ENCODE measurements at places on chromosomes 7 and 10. TPM values are rescaled to one million over a fixed set of nuclear protein-coding genes. Genes with fewer than 3 reads are reported as not detected.
A peak's percentile ranks its signal among the peaks of the same experiment; 100 is the strongest.

GRCh38 chr7:150322833-150323681, at the start of the genes ACTR3C and LRRC61:
TSS of gene ACTR3C (minus strand) at chr7:150323545. CDS start at chr7:150295296, 28,249 bp downstream.
TSS of gene LRRC61 (plus strand) at chr7:150323355. CDS start at chr7:150336862, 13,507 bp downstream.
- peak; percentile 93 for DNase-seq

DNA sequence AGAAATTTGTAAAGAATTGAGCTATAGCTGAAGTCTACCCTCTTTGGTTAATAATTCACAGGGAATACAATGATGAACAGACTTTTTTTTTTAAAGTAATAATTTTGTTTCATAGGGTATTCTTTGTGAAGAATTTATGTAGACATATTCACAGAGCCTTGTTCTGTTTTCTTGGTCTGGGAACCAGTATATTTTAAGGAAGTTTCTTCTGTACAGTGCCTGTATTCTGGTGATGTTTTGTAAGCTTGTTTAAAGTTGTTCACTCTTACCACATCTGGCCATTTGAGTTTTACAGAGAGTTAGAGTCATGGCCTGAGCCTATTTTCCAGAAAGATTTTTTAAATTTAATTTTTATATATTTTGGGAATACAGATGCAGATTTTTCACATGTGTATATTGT, 70.3 kb downstream of the CCSER2 start:
- no peak for DNase-seq

DNA sequence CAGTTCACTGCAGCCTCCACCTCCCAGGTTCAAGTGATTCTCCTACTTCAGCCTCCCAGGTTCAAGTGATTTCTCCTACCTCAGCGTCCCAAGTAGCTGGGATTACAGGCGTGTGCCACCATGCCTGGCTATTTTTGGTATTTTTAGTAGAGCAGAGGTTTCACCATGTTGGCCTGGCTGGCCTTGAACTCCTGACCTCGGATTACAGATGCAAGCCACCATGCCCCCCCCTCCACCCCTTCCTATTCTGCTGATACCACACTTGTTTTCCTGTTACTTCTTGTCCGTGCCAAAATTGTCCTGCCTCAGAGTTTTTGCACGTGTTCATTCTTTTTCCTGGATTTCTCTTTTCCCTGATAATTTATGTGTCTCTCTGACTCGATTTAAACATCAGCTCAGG, 62.5 kb downstream of the R3HCC1L start:
- peak; percentile 62 for DNase-seq

DNA sequence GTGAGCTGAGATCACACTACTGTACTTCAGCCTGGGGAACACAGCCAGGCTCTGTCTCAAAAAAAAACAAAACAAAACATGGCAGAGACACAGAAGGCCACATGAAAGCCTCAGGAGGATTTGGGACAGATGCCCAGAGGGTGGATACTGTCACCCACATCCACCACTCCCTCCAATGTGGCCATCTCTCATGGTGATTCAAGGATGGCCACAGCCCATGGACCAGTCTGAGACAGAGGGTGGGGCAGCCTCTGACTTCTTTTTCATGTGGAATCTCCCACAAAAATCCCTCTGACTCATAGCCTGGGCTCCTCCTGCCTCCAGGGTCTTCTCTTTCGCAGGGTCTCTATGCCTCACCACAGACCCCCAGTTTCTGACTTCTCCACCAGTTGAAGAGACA, 59.0 kb upstream of the GTF2I start:
- no peak for DNase-seq

DNA sequence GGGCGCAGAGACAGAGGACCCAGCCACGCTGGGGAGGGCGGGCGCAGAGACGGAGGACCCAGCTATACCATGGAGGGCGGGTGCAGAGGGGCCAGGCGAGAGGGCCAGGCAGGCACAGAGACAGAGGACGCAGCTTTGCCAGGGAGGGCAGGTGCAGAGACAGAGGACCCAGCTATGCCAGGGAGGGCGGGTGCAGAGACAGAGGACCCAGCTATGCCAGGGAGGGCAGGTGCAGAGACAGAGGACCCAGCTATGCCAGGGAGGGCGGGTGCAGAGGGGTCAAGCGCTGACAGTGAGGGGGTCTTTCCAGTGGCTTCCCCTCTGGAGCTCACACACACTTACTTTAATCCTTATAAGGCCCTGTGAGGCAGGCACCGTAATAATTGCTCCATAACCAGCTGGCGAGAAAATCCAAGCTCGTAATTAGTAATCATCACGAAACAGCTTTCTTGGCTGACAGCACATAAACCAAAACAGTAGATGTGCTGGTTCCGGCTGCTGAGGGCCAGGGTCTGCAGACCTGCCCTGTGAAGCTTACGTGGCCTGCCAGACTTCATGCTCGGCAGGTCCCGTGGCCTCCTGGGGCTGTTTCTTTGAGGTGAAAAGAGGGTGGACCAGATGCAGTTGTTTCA, 137.2 kb downstream of the VIPR2 start:
- DNase-seq = no peak

DNA sequence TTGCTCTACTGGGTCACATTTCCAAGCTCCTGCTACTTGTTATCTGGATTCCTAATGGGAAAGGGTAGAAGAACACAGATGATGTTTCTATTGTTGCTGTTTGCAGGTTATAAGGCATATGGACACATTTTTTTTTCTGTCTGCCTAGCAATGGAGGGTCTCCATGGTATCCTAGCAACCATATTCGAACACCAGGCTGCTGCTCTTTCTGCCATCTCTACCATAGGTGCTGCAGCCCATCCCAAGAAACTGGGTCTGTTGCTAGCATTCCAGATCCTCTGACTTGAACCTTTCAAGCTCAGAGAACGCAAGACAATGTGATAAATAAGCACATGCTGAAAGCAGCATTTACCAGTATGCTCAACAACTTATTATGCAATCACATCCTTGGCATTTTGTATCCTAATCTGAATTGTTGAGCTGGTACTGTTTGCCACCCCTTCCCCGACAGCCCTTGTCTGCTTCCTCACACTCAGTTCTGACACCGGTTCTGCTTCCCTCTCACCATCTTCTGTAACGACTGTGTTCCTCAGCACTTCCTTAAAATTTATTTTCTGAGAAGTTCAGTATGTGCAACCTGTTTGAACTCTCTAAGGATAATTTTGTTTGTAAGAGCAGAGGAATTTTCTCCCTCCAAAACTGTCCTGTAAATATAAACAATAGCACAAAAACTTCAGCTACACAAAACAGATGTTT, 6.2 kb downstream of the PRKG1 start:
- no peak for DNase-seq

- no peak for DNase-seq
Observed at GRCh38 chr7:130853503-130854279, 119.7 kb upstream of the KLF14 start.

DNA sequence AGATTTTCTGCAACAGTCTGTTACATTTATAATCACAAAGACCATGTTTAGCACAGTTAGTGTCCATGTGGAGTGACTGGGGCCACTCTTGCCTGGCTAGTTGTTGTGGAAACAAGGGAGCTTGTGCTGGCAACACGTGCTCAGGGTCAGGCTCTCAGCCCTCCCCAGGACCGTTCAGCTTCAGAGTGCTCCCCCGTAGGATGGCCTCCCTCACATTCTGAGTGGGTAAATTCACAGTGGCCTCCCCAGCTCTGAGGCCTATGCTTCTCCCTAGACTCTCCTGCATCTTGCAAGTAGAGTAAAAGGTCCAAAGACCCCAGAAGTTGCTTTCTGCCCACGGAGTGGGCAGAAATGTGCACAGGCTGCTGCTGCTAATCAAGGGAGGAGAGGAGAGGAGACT, 122.3 kb downstream of the ADCY1 start:
- peak; percentile 28 for DNase-seq

- no peak for DNase-seq
Observed at GRCh38 chr10:31930023-31930751, 1.6 kb upstream of the ARHGAP12 start.

DNA sequence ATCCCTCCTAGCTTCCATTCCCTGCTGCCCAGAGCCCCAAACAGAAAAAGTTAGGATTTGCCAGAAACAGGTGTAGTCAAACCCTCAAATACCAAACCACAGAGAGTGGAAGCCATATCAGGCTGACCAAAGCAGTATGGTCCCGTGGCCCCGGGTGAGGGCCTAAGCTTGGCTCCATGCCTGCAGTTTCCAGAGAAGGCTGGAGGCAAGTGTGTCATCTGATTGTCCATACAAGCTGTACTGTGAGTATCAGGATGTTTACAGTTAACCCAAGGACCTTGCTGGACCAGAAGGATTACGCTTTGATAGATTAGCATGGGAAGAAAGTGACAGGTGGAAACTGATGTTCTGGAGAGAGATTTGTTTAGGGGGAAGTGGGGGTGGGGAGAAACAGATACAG, 96.3 kb downstream of the PRKAG2 start:
- DNase-seq = peak; percentile 35

DNA sequence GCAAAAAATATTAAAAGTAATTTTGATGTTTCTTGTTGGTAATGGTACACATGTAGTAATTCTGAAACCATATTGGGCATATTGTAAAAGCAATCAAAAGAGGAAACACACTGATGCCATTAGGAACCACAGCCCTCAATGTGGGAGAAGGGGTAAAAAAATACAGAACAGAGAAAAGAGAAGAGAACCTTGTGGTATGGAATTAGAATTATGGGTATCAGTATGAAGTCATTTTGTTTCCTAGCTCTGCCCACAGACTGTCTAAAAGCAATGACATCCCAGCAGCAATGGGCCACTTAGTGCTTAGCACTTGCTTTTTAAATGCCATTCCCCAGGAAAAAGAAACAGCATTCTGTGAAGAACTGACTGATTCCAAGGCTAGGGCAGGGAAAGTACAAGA, 61.5 kb downstream of the CPVL start:
- no peak for DNase-seq

GRCh38 chr10:131144711-131145375, 166.7 kb downstream of the TCERG1L start:
- no peak for DNase-seq

- peak; percentile 27 for DNase-seq
Observed at GRCh38 chr10:130233426-130233825, 97.2 kb downstream of the GLRX3 start.

GRCh38 chr7:101906291-101907240, 89.1 kb downstream of the CUX1 start:
- DNase-seq = peak; percentile 51

GRCh38 chr10:17206210-17206709, 4.8 kb upstream of the TRDMT1 start:
- DNase-seq = no peak

DNA sequence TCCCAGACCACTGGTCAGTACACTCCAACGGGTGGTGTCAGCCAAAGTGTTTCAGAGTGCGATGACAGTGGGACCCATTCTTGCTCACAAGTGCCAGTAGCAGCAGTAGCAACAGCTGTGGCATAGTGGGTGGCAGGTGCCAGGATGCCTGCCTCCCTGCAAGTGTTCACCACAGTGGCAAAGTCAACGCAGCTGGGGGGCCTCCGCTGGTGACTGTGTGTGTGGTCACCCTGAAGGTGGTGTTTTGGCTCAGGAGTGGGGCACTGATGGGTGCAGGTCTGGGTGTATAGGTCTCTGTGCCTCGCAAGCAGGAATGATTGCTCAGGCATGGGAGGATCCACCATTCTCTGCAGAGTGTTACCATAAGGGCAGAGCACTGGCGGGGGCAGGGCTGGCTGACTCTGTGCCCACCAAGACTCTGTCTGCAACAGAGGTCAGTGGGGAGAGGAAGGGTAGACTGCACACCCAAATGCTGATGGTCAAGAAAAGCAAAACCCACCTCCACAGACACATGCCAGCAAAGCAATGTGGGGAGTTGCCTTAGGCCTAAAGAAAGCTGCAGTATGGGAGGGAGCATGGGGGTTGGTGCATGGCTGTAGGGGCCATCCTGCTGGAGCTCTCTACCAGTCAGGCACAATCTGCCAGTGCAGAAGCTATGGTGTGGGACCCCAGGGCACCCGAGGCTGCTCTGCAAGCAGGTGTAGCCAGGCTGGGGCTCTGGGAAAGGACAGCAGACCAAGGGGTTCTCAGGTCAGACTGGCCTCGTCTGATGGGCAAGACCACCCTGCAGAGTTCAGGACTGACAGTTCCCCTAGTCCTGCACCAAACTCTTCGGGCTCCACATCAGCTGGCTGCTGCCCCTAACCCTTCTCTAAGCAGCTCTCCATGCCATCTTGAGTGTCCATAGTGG, 368.1 kb downstream of the CTNNA3 start:
- peak; percentile 47 for DNase-seq

- DNase-seq = no peak
Observed at GRCh38 chr10:85421421-85421820, 945.2 kb downstream of the GRID1 start.

- DNase-seq = no peak
Observed at GRCh38 chr10:132471125-132471451, 66.5 kb upstream of the INPP5A start.

GRCh38 chr7:121360564-121360963, 31.8 kb downstream of the WNT16 start:
- no peak for DNase-seq

DNA sequence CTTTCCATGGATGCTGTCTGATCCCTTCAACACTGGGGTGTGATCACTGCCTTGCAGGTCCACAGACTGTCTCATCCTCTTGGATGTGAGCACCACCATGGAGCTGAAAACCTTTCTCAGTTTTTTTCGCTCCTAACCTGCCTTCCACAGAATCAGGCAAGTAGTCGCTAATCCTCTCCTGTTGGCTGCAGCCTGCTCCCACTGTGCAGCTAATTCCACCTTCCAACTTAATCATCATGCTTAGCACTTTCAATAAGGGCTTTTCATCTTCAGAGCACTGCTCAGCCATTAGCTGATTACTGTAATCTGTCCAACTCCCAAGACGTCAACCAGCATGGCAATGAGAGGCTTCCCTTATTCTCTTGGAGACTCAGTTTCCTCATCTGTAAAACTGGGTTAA, 15.1 kb upstream of the CDH23 start:
- no peak for DNase-seq

DNA sequence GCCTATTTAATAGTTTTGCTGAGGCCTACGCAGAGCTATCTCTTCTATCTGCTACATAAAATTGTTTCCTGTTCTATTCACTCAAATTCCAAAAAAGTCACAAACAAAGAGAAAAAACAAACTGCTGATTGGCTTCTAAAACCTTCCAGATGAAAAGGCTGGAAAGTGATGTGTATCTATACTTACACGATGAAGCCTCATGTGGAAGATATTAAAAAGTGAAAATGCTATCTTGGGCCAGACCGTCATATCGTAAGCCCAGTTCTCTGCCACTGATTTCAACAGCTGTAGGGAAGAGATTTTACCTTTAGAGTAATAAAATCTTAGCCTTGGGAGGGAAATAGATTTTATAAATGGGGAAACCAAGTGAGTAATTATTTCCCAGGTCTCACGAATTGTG, 394.8 kb downstream of the KIF20B start:
- DNase-seq = no peak

GRCh38 chr10:44387853-44388251, 3.0 kb upstream of the CXCL12 start:
- DNase-seq = peak; percentile 52

DNA sequence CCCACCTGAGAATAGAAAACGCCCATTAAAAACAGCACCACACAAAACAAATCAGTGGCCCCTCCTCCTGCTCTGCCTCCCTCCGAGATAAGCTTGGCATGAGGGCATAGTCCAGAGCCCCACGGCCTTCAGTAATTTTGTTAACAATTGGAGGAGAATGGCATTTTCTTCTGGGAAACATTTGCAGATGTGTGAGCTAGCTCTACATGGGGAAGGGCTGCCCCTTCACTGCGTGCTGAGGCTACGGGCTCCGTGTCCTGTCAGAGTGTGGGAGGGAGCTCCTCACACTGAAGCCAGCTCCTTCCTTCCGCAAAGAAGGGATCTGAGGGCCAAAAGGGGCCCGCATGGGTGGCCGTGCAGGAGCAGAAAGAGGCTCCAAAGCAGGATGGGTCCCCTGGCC, 15.2 kb downstream of the GRK5 start:
- DNase-seq = no peak

The MAD1L1 gene
- total RNA-seq = 62.0 TPM

The OLAH gene
- 17.5 TPM for total RNA-seq

The FAM171A1 gene
- total RNA-seq = 23.7 TPM

The NPFFR1 gene
- total RNA-seq = not detected

The HOXA13 gene
- total RNA-seq = not detected

The AUTS2 gene
- 32.2 TPM for total RNA-seq

The ELOVL3 gene
- 0.26 TPM for total RNA-seq

The SPACDR gene
- total RNA-seq = 4.6 TPM
